Upper lobe of left lung (tissue), 6 donors: ENCODE measurements at places on chromosomes 2 and 18.

- DNase-seq: peak; percentile 95
Observed at GRCh38 chr2:37324786-37325624, at the start of gene PRKD3. Gene PRKD3 (minus strand): TSS chr2:37324833. CDS start chr2:37316524, 8,309 bp downstream.

DNA sequence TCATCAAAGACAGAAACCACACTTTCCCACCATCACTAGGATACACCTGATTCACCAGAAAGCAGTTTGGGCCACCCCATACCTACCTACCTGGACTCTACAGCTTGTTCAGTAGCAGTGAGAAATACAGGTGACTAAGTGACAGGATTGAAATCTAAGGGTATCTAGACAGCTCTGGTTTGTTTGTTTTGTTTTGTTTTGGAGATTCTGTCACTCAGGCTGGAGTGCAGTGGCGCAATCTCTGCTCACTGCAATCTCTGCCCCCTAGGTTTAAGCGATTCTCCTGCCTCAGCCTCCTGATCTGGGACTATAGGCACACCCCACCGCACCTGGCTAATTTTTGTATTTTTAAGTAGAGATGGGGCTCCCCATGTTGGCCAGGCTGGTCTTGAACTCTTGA, 3.1 kb downstream of the TTC21B start:
- no peak for DNase-seq

GRCh38 chr18:24491927-24492834, 31.7 kb downstream of the HRH4 start:
- DNase-seq: no peak

DNA sequence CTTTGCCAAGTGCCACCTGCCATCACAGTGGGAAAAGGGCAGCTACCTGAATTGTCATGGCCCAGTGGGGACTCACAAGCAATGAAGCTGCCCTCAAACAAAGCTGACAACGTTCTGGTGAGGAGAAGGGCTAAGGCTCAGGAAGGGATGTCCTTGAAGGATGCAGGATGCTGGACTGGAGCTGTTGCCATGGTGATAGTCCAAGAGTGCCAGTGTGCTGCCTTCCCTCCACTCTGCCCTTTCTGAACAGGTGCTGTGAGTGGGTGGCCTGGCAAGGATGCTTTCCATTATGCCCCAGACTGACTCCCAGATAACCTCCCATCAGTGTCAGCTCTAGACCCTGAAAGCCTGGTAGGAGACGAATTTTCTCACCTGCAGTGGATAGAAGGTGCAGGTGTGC, 137.8 kb upstream of the GYPC start:
- no peak for DNase-seq

DNA sequence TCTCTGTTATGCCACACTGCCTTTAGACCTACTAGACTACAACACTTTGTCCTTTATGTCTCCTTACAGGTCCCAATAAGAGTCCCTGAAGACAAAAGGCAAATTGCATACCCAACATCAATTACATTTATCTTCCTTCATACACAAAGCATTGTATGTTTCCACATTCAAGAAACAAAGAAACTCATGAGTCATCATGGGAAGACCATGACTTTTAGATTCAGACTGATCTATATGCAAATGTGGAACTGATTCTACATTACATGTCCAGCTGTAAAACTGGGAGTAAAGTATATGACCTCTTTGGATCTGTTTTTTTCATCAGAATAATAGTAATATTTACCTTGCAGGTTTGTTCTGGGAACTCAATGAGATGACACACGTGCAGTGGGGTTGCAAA, 25.2 kb upstream of the HNMT start:
- DNase-seq: no peak

DNA sequence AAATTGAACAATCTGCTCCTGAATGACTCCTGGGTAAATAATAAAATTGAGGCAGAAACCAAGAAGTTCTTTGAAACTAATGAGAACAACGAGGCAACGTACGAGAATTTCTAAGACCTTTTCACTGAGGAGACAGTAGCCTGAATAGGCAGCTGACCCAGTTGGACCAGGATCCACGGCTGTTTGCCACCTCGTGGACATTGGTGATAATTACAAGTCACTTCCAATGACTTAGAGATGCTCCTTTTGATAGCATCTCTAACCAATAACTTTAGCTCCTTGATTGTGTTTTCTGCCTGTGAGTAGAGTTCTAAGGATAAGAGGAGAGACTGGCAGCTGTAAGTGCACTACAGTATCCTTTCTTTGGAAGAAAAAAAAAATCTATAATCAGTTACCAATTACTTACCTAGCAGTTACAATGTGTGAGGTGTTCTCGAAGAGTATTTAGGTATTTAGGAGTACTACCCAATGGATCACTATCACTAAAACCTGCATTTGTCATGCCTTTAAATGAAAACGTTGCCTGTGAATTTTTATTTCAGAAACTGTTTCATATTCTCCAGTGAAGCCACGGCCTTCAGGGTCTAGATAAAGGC, 31.3 kb upstream of the CNTNAP5 start:
- DNase-seq: peak; percentile 39

DNA sequence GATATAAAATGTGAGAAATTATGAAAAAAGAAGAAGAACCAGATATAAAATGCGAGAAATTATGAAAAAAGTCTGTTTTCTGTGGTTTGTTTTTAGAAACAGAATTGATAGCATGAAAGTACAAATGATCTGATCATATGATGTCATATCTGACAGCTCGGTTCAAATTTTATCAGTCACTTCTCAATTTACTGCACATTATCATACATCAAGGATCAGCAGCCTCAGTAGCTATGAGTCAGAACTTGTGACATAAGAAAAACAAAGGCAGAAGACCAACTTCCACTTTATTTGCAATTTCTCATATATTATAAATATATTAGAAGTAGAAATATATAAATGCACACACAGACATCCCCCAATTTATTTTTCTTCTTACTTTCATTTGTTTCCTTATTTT, 634.0 kb downstream of the LRP1B start:
- DNase-seq: no peak

DNA sequence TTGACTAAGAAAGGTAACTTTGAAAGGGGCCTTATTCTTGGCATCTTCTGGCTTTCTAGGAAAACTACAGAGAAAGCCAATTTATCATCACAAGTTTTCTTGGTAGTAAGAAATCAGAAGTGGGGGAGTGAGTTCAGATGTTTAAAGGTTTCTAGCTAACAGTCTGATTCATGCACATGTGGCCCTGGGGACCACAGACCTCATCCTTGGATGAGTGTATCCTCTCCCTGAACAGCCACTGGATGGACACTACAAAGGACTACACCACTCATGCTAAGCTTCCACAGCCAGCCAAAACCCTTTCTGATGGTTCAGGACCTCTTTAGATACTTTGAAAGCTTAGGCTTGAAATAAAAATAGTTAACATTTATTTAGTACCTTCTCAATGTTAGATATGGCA, 218.3 kb upstream of the STK17B start:
- no peak for DNase-seq

DNA sequence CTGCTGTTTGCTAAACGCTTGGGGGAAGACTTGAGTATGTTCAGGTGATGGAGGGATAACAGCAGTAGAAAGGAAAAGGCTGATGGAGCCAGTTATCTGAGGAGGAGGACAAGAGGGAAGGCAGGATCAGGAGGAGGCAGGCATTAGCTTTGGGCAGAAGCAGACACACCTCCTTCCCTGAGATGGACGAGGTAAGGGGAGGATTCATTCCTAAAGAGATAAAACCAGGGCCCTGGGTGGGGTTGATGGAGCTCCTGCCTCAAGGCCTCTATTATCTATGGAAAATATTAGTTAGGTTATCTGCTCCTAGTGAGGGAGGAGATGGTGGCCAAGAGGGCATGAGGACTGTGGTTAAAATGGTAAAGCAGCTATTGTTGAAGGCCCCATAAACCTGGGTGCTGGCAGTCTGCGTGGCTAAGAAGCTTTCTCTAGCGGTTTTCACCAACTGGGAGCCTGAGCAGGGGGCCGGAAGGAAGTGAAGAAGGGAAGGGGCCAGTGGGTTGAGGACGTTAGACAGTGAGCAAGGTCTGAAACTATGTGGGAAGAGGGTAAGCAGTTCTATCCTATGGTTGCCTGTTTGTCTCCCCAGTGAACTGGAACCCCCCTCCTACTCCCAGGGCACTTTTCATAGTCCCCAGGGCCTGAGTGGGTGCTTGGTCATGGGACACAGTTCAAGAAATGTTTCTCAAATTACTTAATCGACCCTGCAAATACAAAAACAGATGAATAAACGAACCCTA, 56.6 kb upstream of the HK2 start:
- no peak for DNase-seq

DNA sequence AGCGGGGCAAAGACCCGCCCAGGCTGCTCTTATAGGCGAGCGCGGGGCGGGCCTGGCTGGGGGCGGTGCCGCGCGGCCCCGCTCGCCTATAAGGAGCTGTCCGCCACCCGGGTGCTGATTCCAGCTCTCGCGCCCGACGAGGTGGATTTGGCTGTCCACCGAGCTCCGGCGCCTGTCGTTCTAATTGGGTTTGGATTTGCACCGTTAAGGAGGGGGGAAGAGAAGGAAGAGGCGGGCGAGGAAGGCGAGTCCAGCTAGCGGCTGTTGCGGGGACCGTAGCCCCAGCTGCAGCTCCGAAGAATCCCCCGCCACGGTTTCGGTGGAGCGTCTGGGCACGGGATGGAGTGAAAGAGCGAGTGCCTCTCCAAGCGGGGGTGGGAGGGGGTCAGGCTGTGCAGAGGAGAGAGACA, at the start of gene CNTNAP5:
Gene CNTNAP5, plus strand, starts transcription at position 117 of the 410 bp plus-strand sequence. CDS start 364 bp downstream, outside the sequence.
- DNase-seq: peak; percentile 89

GRCh38 chr2:129479892-129480291, 499.6 kb upstream of the RAB6C start:
- DNase-seq: no peak

DNA sequence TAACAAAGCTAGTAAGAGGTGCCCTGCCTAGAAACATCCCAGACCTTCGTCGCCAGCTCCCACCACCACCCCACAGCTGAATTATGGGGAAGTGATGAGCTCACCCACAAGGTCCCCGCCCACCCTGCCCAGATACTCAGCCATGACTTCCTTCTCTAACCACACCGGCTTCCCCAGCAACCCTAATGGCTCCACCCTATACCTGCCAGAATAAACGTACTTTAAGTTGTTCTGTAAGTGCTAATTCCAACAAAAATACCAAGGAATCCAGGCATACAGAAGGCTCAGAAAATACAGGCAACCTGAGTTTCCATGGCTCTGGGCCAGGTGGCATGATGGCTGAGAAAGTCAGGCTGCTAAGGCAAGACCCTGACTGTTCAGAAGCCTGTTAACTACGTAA, 39.1 kb downstream of the TMEM163 start:
- DNase-seq: no peak

DNA sequence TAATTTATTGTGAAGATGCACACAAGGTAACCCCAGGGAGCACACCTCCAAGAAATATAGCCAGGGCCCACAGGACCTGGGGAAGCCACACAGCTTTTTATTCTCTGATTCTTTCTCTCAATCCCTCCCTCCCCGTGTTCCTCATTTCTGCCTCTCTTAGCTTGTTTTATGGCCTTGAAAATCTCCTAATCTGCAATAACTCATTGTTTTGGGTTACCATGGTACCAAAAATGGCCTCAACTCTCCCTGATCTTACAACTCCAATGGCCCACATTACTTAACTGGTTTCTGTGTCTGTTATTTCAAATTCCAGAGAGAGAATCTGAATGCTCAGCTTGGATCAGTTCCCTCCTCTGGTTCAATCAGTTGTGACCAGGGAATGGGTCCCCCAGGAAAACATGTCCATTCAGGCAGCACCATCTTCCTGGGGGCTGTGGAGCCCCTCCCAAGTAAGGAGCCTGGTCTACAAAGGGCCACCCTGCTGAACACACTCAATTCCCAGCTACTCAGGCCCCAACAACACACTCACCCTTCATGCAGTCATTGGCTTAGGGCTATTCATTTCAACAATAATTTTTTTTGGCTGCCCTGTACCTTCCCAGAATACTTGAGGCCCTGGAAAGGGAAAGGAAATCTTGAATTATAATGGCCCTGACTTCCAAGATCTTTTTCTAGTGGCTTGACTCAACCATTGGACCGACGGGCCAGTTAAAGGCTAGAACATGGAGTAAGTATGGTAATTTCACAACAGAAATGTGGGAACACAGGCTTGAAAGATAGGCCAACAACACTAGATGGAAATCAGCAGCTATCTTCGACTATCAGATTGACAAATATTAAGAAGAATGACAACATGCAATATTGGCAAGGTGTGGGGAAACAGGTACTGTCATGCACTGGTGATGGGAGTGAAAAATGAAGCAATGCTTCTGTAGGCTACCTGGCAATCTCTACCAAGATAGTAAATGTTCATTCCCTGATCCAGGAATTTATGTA, 41.6 kb upstream of the ST3GAL5 start:
- DNase-seq: no peak

DNA sequence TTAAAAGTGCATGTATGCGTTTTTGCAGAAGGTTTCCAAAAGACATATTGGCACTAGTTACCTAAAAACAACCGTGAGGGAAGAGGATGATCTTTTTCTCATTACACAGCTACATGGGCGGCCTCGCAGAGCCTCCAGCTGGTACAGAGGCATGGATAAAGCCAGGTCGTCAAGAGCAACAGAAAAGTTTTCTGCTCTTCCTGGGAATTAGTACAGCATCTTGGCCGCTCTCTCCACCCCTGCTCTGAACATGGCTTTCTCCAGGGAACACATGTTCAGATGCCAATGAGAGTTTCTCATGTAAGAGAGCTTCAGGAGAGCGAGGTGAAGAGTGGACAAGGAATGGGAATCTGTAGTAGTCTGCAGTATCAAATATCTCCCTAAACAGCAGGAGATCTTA, 108.4 kb downstream of the ZEB2 start:
- DNase-seq: no peak

GRCh38 chr2:62459106-62459505, 46.9 kb downstream of the TMEM17 start:
- no peak for DNase-seq

DNA sequence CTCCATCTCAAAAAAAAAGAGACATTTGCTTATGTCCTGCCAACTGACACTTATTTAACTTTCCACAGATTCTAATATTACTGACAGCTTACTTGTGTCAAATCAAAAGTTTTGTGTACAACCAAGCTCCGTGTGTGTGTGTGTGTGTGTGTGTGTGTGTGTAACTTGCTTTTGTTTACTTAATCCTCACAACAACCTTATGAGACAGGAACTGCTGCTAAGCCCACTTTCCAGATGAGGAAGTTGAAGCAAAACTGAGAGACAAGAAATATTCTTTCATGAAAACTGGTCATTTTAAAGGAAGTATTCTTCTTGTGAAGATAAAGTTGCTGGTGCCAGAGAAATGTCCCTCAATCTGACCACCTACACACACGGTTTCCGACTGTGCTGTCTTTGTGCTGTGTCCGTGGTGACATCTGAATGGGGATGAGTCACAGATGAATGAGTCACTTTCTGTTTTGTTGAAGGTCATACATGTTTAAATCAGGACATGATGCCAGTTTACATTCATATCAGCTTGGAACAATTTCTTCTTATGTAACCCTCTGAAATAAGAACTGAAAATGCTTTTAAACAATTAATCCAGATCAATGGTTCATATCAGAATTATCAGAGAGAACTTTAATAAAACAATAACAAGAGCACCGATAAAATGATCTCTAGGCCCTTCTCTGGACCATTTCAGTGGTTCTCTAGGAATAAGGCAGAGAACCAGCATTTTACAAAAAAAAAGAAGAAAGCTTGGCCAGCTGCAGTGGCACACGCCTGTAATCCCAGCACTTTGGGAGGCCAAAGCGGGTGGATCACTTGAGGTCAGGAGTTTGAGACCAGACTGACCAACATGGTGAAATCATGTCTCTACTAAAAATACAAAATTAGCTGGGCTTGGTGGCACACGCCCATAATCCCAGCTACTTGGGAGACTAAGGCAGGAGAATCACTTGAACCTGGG, 95.5 kb downstream of the THNSL2 start:
- DNase-seq: peak; percentile 31

GRCh38 chr2:217839750-217840107, 163.1 kb downstream of the TNS1 start:
- DNase-seq: no peak
